Bronchus fibroblast of lung (primary cell): ENCODE measurements at places on chromosomes 11 and 22. TPM values are rescaled to one million over a fixed set of nuclear protein-coding genes. Genes with fewer than 3 reads are reported as not detected.

Gene MMP7
- not detected in 2 replicates for total RNA-seq

Gene ISX
- total RNA-seq, result not detected in 2 replicates

Gene OR5M8
- not detected in 2 replicates for total RNA-seq

Gene CRYAB
- total RNA-seq, result 13.4 and 20.0 TPM in 2 replicates

Gene CCDC134
- total RNA-seq, result 8.4 and 9.5 TPM in 2 replicates

Gene WT1
- 0.17 and 0.45 TPM in 2 replicates for total RNA-seq

Gene IGSF9B
- total RNA-seq, result 0.15 and 0.17 TPM in 2 replicates

Gene TMEM132A
- 69.7 and 84.6 TPM in 2 replicates for total RNA-seq

Gene ZNF214
- total RNA-seq, result 0.89 and 1.8 TPM in 2 replicates

Gene SCGB2A2
- not detected in 2 replicates for total RNA-seq

Gene CSF2RB
- total RNA-seq, result not detected in 2 replicates

Gene FGF4
- total RNA-seq, result not detected in 2 replicates

Gene NCF4
- not detected in 2 replicates for total RNA-seq

Gene SLC22A8
- not detected in 2 replicates for total RNA-seq

Gene CHKB
- 31.8 and 37.3 TPM in 2 replicates for total RNA-seq

Gene MB
- not detected in 2 replicates for total RNA-seq

Gene CAPN5
- total RNA-seq, result 11.3 and 12.4 TPM in 2 replicates

Gene KRTAP5-9
- total RNA-seq, result not detected in 2 replicates

Gene TREH
- total RNA-seq, result not detected in 2 replicates
